Non-pigmented ciliary epithelial cell (primary cell): ENCODE measurements at places on chromosomes 4 and X.
A peak's percentile ranks its signal among the peaks of the same experiment; 100 is the strongest.

DNA sequence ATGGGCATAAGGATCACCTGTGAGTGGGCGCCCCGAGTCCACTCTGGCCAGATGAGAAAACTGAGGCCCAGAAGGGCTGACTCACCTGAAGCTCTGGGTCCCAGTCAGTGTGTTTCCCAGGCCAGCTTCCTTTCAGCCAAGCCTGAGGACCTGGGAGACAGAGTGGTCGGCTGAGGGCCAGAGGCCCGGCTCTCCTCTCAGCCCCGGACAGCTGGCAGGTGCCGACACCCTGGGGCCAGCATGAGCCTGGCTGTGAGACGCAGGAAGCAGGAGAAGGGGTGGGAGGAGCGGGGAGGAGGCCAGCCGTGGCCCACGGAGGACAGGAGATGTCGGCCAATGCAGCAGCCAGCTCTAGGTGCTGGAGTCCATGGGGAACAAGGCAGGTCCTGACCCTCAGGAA is 28.9 kb downstream of the ATP2B3 start:
- DNase-seq, result no peak

DNA sequence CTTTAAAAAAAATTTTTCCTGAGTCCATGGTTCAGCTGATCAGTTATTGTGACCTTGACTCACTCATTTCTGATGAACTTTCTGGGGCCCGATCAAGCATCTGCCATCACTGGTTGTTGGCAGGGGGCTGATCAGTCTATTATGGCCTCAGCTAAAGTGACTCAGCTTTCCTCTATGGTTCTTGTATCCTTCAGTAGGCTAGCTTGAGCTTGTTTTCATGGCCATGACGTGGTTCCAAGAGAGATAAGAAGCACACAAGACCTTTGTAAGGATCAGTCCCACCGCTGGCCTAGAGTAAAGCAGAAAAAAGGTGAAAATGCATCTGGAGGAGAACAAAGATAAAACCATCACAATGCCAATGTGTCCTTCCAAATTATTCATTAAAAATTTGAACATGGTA is 29.8 kb upstream of the EPGN start:
- no peak for DNase-seq

DNA sequence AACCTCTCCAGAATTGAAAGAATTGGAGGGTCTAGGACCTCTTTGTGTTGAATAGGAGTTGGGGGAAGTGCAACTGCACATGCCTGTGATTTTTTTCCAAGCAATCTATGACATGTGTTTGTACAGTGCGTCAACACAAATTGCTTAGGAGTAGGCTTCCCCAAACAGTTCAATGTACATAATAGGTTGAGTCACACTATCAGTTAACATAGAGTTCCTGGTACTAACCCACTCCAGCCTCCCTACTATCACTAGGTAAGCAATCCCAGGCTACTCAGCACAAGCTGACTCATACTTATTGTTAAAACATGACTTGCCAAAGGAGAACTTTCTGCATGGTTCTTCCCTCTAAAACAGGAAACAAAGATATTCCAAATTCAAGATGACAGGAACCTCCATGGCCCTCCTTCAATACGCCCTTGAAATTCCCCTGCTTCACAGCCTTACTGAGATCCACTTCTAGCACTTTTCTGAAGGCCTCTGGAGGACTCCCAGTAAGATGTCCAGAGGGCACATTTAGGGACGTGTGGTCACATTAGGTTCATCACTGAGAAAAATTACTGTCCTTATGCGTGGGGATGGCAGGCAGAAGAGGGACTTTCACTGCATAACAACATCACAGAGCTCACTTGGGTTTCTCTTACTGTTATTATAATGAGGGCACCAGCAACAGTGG is 8.4 kb upstream of the VSIG1 start:
- peak; percentile 67 for DNase-seq

GRCh38 chr4:55509266-55509665 is 37.4 kb downstream of the CLOCK start:
- no peak for DNase-seq

- no peak for DNase-seq
Measured at GRCh38 chrX:109880629-109881028, 122.3 kb upstream of the TMEM164 start.

- DNase-seq, result no peak
Measured at GRCh38 chr4:174427571-174428140, 94.6 kb downstream of the HPGD start.

DNA sequence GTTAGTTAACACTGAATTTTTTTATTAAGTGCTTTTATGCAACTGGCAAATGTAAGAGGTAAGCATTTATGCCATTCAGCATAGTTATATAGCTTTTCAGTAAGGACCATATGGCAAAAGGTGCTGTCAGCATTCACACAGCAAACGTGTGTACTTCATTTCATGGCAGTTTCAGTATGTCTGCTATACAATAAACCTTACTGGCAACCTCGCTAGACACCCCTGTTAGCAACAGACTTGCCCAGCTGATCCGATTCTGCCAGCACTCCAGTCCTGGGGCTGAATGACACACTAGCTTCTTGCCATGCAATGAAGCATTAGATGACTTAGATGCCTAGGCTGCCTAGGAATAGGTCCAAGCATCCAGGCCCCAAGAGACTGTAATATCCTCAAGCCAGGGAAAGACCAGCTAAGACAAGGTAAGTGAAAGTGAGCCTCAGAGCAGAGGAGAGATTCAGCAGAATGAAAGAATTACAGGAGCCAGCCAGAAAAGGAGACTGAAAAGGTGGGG is 47.3 kb upstream of the DOCK11 start:
- no peak for DNase-seq

DNA sequence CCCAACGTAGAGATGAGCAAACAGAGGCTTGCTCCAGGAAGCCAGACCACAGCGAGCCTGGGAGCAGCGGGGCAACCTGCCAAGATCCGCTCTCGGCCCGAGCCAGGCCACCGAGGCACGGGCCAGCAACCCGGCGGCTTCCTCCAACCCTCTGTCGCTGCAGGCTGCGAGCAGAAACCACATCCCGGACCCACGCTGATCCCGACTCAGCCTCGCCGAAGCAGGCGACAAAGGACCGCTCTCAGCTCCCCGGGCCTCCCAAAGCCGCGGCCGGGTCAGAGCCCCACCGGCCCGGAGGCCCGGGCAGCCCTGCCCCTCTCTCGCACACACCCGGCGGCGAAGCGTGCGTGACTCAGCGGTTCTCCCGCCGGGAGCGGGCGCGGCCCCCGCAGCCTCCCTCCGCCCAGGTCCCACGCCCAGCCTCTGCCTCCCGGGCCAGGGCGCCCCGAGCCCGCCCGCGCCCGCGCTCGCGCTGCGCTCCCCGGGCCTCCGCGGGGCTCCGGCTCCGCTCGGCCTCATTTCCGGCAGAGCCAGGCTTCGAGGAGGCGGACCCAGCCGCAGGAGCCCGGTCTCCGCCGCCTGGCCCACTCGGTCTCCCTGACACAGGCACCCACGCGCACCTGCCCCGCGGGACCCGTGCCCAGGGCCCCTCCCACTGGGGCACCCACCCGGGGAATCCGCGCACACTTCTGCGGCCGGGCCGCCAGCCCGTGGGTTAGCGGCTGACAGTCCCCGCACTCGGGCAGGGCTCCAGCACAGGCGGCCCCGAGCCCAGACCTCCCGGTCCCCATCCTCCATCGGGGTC is 1.7 kb downstream of the PPP2R2C start:
- no peak for DNase-seq

DNA sequence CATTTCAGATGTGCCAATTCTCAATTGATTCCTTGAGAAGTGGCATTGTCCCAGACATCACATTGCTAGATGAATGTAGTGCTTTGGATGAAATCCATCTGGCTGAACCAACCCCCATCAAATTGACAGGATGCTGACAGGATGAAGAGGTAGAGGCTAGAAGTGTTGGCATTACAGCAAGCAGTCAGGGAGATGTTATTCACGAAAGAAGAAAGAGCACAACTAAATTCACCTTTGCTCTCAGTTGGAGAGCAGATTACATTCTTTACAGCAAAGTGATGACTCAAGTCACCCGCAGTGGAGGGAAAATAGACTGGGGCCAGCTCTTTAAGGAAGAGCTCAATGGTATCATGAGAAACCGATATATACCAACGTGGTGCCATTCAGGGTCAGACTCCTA is 259.6 kb downstream of the C4orf33 start:
- no peak for DNase-seq

- DNase-seq, result no peak
Measured at GRCh38 chr4:159178151-159178546, 75.3 kb downstream of the RAPGEF2 start.

DNA sequence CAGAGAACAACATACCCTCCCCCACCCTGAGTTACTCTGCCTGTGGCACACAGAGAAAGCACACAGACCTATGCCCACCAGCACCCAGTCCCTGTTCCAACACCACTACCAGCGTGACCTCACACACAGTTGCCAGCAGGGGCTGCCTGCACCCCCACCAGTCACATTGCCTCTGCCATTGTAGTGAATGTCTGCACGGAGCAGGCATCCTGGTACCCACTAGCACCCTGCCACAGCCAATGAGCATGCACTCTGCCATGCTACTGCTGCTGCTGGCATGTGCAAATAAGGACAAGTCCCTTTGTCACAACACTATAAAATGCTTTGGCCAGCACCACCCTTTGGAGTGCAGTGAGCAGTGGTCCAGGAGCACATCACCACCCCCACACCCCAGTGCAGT is 47.1 kb downstream of the DACH2 start:
- DNase-seq, result no peak

DNA sequence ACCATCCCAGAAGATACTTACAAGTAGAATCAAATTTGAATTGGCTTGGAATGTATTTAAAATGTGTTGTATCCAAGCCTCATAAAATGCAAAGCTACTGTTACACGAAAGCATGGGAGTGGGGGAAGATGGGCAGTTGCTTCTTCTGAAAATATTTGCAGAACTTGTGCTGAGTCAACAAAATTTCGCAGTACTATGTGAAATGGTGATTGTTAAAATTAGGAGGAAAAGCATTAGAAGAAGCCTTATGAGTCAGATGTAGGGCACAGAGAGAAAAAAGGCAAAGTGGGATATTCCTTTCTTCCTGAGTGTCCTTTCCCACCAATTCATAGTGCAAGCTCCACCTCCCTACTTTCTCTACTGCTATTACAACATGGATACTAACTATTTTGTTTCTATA is 332.7 kb downstream of the PRDM5 start:
- no peak for DNase-seq

DNA sequence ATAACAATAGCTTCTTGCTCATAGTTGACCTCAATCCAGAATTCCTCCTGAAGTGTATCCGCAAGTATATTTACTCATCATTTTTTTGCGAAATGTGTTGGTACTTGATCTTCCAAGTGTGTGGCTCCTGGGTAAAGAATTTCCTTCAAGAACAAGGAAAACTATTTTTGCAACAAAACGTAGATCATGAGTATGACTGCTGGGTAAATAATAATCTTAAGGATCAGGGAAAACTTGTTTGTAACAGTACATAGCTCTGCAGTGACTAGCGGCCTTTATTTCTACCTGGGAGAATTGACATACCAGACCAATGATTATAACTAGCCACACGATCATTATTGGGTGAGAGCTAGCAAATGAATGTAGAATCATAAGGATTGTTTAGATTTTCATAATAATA is 1311.7 kb downstream of the ARAP2 start:
- DNase-seq, result no peak

DNA sequence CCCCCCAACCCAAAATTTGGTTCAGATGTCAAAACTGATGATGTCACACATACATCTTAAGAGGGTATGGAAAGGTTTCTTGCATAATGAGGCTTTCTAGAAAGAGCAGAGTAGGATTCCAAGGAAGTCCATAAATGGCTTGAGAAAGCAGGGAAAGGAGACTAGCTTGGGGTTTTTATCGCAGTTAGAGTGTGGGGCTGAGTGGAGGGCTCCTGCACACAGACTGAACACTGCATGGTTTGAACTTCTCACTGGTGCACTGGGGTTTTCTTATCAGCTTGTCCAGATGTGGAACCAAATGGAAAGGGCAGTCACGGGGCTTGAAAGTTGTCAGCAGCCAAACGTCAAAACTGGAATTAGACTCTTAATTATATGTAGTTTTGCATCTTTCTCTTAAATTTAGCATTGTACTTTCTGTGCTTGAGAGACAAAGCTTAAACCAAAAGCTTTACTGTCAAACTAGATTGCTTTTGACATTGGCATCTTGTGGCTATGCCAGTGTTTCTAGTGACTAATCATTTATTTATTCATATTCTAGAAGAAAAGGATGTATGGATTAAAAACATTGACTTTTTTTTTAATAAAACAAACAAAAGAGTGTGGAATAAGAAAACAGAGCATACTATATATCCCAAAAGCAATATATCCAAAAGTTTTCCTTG is 78.3 kb upstream of the STIM2 start:
- DNase-seq, result no peak

- no peak for DNase-seq
Measured at GRCh38 chr4:93578942-93579341, 249.6 kb upstream of the ATOH1 start.

GRCh38 chrX:2536141-2536540 is 35.4 kb upstream of the DHRSX start:
- no peak for DNase-seq

- DNase-seq, result no peak
Measured at GRCh38 chrX:153417637-153418036, 6.4 kb downstream of the ZFP92 start.

GRCh38 chr4:37383579-37384229 is 139.2 kb downstream of the NWD2 start:
- DNase-seq, result no peak

GRCh38 chrX:71627588-71628404 is 9.5 kb upstream of the CXCR3 start:
- DNase-seq, result no peak

- DNase-seq, result no peak
Measured at GRCh38 chrX:100625985-100626491, 10.6 kb downstream of the TSPAN6 start.

DNA sequence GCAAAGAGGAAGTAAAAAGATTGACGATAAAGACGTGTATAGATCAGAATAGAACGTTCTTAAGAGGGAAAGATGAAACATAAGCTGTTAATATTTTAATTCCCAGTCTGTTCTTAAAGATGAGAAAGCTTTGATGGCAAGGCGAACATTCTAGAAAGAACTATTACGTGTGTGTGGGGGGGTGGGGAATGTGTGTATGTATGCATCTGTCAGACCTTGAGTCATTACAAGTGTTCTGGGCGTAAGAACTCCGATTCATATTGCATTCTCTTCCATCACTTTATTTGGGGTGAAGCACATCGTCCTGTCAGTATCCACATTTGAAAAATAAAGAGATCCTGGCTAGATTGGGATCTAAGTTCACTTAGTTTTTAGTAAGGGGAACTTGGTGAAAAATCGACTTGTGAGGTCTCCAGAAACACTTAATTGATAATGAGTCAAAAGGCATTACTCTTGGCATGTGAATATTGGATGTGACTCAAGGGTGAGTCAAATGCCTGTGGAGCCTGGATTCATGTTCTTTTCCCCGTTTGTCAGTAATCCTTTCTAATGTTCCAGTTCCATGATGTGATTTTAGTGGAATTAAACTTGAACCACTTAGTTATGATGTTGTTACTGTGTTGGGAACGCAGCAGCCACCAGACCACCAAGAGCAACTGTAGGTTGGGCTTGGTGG is 3.1 kb downstream of the SMS start:
- DNase-seq, result no peak

DNA sequence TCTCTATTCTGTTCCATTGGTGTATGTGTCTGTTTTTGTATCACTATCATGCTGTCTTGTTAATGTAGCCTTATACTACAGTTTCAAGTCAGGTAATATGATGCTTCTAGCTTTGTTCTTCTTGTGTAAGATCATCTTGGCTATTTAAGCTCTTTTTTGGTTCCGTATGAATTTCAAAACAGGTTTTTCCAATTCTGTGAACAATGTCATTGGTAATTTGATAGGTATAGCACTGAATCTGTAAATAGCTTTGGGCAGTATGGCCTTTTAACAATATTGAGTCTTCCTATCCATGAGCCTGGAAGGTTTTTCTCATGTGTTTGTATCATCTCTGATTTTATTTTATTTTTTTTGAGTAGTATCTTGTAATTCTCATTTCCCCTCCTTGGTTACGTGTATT is 94.3 kb downstream of the ANAPC10 start:
- DNase-seq, result no peak
